ENCODE measurements at places on chromosomes 16 and 17.

GRCh38 chr17:66348584-66349165 is 46.3 kb downstream of the PRKCA start:
- no peak for DNase-seq

DNA sequence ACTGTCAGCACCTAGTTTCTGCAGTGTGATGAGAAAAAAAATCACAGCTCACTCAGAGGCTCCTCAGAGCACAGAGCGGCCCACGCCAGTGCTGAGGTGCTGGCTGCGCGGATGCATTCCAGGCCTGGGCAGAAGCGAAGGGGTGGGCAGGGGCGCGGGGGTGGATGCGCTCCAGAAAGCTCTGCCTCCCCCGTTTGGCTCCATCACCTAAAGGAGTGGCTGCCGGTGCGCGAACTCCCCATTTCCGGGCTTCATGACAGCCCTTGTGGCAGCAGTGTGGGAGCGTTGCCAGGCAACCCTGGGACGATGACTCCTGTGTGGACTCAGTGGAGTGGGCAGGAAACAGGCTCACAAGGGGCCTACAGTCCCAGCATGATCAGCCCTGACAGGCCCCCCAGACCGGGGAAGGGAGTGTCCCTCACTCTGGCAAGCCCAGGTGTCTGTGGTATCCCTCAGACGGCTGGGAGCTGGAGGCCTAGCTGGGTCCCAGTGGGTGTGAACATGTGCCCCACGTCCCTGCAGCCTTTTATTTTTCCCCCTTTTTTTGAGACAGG is 32.8 kb upstream of the NUDT16L1 start:
- no peak for DNase-seq

DNA sequence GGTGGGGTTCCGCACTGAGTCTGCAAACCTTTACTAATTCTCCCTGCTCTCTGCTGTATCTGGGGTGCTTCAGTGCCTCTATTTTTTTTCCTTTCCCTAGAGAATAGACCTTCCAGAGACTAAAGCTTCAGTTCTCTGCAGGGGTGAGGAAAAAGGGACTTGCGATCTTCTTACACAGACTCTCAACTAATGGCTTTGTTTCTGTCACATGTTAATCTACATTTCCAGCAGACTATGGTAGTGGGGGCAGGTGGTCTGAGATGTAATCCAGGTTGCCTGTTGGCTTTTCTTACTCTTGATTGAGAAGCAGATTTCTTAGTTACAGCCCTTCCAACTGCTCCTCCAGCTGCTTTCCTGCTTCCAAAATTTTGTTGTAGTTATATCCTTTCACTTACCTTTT is 229.0 kb upstream of the NLRP1 start:
- no peak for DNase-seq

GRCh38 chr17:80474961-80475909 is 1.2 kb downstream of the NPTX1 start:
- no peak for DNase-seq

DNA sequence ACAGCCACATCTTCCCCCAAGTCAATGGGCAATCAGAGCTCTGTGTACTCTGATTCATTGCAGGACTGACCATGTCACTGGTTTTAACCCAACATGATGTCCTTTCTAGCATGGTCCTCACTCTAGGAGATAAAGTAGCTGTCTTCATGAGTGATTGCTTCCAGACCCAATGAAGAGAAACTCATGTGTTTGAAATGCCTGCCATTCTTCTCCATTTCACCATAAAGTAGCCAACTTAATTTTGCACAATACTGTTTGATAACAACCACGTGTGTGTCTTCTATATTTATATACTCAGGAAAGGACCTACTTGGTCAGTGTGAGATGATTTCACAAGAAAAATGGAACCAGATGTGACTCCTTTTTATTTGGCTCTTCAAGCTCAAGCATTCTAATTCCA is 172.5 kb downstream of the AXIN2 start:
- DNase-seq, result no peak

DNA sequence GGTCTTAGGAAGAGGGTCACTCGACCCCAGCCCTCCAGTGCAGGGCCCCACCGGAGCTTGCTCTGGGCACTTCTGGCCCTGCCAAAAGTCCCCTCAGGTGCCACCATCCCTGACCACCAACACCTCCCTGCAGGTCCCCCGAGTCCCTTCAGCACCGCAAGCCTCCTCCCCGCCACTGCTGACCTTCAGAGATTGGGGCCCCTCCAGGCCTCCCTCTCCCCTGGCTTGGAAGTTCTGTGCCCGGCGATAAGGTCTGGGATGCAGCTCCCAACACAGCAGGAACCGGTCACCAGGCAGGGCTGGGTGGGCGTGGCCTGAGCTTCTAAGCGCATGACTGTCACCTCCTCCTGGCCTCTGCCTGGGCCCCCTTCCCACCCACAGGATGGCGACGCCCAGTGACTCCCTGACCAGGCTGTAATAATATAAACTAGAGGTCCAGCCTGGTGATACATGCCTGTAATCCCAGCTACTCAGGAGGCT is 11.2 kb downstream of the PIEZO1 start:
- DNase-seq, result no peak

DNA sequence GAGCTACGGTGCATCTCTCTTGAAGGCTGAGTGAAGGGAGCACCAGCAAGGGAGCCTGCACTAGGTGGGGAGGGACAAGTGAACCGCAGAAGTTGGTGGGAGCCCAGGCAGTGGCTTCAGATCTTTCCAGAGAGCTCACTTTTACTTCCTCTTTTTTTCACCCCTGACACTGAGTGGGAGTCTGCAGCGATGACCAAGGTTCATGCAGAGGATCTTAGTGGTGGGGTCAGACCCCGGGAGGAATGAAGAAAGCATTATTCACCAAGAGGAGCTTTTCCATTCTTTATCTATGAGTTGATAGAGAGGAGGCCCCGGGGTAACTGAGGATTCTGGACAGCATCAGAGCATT is 3.0 kb upstream of the CCL2 start:
- no peak for DNase-seq

GRCh38 chr17:78258323-78259191 is 27.1 kb downstream of the TMEM235 start:
- no peak for DNase-seq

GRCh38 chr17:40436636-40437035 is 6.6 kb upstream of the IGFBP4 start:
- no peak for DNase-seq

DNA sequence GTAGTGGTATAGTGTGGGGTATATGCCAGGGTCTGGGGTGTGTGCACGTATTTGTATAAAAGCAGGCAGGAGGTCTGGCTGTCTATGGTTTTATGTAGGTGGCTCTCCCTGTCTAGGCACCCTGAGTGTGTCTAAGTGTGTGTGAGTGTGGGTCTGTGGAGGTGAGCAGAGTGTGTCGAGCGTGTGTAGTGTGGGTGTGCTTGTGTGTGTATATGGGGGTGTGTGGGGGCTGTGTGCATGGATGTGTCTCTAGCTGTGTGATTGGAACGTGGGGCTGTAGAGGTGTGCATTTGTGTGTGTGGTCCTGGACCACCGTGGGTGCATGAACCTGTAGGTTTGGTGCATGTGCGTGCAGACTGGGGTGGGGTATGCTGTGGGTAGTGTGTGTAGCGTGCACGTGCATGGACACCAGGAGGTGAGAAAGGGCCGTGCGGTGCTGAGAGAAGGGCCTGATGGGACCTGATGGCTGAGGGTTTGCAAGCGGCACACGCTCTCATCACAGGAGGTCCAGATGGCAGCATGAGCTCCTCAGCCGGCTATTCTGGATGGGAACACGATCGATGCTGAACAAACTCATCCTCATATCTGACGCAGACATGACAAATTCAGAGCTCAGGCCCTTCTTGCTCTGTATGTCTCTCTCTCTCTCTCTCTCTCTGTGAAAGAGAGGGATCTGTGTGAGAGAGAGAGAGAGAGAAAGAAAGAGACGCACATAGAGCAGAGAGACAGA is 27.7 kb downstream of the SPACA3 start:
- no peak for DNase-seq

- DNase-seq, result no peak
These were observed 308.5 kb upstream of the TBX2 start for GRCh38 chr17:61091096-61091495.

DNA sequence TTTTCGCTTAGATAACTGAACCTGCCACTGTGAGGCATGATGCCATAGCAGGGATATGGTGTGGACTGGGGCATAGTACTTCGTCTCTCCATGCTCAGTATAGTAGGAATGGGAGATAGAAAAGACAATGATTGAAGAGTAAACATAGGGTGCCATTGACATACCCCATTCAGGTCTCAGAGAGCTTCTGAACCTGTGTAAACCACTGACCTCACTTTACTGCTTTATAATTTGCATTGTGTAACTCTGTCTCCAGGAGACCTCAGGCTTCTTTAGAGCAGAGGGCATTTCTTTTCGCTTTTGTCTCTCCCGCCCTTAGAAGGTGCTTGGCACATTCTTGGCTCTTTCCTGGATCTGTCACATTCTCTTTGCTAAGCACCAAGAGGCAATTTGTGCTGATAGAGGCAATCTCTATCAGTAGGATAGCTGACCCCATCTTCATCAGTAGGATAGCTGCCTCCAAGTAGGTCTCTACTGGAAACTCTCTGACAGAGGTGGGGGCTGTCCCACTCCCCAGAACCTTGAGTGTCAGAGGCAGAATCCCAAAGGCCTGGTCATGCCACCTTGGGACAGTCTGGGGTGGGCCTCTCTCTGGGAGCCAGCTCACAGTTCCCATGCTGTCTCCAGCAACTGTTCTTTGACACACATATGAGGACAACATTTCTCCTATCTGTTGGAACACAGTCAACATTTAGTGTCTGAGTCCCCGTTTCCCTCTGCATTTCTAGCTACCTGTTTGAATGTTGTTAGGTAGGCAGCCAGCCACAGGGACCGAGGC is 181.9 kb downstream of the UTP18 start:
- DNase-seq, result no peak

DNA sequence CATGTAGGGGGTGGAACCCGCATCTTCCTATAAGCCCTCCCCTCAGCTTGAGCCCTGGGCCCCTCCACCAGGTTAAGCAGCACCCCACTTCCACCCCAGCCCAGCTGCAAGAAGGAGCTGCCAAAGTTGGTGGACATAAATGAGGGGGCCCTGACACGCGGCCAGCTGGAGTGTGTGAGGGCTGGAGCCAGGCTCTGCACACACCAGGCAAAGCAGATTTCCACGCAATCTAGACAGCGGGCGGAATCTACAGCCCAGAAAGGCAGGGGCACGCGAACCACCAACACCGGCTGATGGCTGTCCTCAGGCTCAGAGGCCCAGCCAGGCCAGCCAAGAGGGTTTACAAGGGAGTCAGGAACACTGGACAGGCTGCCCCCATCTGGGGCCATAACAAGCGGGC is 171.2 kb downstream of the ZNF423 start:
- peak; percentile 10 for DNase-seq

DNA sequence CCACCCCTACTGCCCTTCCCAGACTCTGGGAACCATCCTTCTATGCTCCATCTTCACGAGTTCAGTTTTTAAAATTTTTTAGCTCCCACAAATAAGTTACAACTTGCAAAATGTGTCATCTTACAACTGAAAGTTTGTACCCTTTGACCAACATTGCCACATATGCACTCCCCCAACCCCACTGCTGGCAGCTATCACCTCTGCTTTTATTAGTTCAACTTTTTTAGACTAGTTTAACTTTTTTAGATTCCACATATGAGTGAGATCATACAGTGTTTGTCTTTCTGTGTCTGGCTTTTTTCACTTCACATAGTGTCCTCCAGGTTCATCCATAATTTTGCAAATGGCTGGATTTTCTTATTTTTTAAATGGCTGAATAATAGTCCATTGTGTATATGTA is 7.7 kb downstream of the GPT2 start:
- DNase-seq, result no peak

GRCh38 chr16:7343243-7343642 is 10.6 kb downstream of the RBFOX1 start:
- DNase-seq, result no peak

DNA sequence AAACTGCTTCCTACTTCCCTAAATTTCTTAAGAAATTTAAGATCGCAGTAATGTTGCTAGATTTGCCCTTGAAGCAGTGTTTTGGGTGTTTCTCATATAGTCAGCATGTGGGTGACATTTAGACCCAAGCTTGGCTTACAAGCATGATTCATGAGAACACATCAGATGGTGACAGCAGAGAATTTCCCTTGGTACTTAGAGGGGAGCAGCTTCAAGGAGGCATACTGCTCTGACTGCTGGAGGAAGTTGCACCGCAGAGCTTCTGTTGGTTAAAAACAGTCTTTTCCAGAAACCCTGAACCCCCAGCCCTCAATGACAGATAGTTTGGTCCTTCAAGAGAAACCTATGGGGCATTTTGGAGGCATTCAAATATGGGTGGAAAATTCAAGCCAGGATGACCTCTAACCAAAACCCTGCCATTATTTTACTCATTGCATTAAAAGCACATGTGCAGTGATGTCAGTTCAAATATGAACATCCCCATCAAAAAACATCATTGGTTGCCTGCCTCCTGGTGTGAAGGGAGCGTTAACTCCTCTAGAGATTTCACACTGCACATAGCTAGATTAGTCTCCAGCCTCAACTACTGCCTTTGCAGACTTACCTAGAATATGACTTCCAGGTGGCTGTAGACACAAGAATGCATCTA is 201.5 kb upstream of the CACNG5 start:
- no peak for DNase-seq

DNA sequence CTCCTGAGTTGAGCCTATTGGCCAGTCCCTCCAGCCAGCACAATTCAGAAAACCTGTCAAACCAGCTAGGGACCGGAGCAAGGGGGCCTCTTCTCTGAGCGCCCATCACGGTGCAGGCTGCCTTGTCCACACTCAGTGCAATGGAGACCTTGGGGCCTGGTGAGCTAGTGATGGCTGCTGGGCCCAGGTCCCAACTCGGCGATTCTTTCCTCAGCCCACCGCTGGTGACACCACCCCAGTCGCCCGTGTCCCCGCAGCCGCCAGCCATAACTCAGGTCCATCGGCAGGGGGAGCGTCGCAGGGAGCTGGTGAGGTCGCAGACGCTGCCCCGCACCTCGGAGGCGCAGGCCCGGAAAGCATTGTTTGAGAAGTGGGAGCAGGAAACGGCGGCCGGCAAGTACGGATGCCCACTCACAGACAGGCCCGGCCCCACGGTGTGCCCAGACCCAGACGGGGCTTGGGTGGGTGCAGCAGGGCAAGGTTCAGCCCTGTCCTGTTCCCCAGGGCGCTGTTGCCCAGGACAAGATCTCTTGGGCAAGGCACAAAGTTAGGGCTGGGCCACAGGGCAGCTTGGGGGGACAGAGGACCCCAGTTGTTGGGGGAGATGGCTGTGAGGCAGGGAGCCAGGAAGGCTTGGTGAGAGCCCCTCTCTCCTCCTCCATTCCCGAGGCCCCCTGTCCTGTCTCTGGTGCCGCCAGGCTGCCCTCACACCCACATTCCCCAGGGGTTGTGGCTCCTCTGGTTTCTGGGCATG is 10.8 kb downstream of the SMTNL2 start:
- DNase-seq, result no peak

- no peak for DNase-seq
These were observed 49.2 kb upstream of the WSCD1 start for GRCh38 chr17:6021011-6021400.

DNA sequence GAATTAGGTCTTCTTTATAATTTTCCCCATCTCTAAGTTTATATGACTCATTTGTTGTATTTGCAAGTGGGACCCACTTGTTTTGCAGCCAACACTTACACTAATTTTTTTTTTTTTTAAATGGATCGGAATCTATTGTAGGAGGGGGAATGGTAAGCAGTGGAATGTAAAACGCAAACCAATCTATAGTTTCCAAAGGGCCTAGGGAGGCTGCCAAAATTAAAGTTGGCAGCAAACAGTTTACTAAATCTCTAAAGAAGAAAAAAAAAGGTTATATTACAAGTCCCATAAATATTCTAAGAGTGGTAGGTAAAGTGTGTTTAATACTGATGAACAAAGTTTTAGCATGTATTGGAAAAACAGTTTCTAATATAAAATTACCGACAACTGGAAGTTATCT is 416.8 kb upstream of the SALL1 start:
- DNase-seq, result no peak

- DNase-seq, result peak; percentile 46
These were observed at the start of gene IRX5 for GRCh38 chr16:54930005-54930868. Gene IRX5 (plus strand): TSS chr16:54930865. CDS start chr16:54931199, 334 bp downstream.

Data from dorsolateral prefrontal cortex (tissue), 122 donors.